Central memory CD8-positive, alpha-beta T cell (primary cell): ENCODE measurements at places on chromosomes 6 and 20.

DNA sequence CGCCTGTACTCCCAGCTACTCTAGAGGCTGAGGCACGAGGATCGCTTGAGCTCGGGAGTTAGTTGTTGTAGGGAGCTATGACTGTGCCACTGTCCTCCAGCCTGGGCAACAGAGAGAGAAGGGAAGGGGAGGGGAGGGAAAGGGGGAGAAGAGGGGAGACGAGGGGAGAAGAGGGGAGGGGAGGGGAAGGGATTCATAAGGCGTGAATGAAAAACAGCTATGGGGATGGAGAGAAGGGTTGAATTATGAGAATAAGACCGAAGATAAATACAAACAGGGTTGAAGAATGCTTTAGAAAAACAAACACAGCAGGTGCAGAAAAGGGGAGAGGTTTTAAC, 106.0 kb downstream of the TRIM27 start:
- H3K27me3 ChIP-seq: peaks cover 94% of the 10 kb centered on the region
- no peak for DNase-seq
- no peak overlapping the region for H3K4me3 ChIP-seq
- H3K4me1 ChIP-seq: peaks cover 9% of the 10 kb centered on the region
- H3K36me3 ChIP-seq: peaks cover 12% of the 10 kb centered on the region
- no peak overlapping the region for H3K27ac ChIP-seq

GRCh38 chr20:58146081-58146745, 82.2 kb downstream of the ANKRD60 start:
- H3K4me1 ChIP-seq: no peaks in the 10 kb centered on the region
- H3K36me3 ChIP-seq: no peaks in the 10 kb centered on the region
- DNase-seq: no peak
- H3K4me3 ChIP-seq: no peak overlapping the region

- peak overlapping the region; percentile 71 for H3K27ac ChIP-seq
- DNase-seq: no peak
- no peaks in the 10 kb centered on the region for H3K27me3 ChIP-seq
These were observed 118.1 kb downstream of the IRF4 start for GRCh38 chr6:509676-510075.

DNA sequence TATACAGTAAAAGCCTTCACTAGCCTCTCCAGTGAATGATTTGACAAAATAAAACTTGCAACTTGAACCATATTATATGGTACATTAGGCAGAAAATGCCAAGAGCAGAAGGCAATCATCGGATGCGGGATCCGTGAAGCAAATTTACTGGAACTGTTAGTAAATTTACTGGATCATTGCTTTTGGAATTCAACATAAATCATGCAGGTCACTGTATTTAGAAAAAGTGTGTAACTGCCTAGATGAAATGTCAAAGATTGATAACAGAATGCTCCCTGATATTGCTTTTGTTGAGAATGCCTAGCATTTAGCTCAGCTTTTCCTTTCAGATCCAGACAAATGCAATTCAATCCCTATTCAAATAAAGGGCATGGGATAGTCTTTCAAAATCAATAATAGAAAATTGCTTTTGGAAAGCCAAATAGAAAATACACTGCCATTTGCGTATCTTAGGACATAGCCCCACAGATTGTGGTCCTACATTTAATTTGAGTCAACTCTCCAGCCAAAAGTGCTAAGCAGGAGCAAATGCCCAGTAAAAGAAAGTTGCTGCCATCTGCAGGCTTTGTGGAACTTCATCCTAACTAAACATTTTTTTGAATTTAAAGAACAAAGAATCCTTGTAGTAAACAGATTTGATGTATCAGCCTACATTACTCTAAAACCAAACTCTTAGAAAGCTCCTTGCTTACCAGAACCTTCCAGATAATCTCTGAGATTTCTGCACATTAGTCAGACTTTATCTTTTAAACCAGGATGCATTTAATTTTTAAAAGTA, 109.5 kb upstream of the HSF2 start:
- no peaks in the 10 kb centered on the region for H3K27me3 ChIP-seq
- no peaks in the 10 kb centered on the region for H3K36me3 ChIP-seq
- no peak overlapping the region for H3K4me3 ChIP-seq
- no peak overlapping the region for H3K27ac ChIP-seq
- no peak for DNase-seq
- no peaks in the 10 kb centered on the region for H3K4me1 ChIP-seq

- no peak overlapping the region for H3K4me3 ChIP-seq
- H3K4me1 ChIP-seq: no peaks in the 10 kb centered on the region
- DNase-seq: no peak
- H3K36me3 ChIP-seq: peaks cover 4% of the 10 kb centered on the region
These were observed 368.1 kb downstream of the NRN1 start for GRCh38 chr6:5638666-5639065.

- no peak overlapping the region for H3K4me3 ChIP-seq
- H3K36me3 ChIP-seq: no peaks in the 10 kb centered on the region
- H3K27ac ChIP-seq: no peak overlapping the region
- no peaks in the 10 kb centered on the region for H3K4me1 ChIP-seq
- no peak for DNase-seq
- peaks cover 70% of the 10 kb centered on the region for H3K27me3 ChIP-seq
These were observed 6.2 kb upstream of the CYP24A1 start for GRCh38 chr20:54179946-54180345.

GRCh38 chr20:13930281-13930680, 60.1 kb downstream of the SEL1L2 start:
- no peaks in the 10 kb centered on the region for H3K36me3 ChIP-seq
- H3K27ac ChIP-seq: no peak overlapping the region
- H3K4me1 ChIP-seq: no peaks in the 10 kb centered on the region
- H3K27me3 ChIP-seq: no peaks in the 10 kb centered on the region
- no peak overlapping the region for H3K4me3 ChIP-seq

- H3K27me3 ChIP-seq: no peaks in the 10 kb centered on the region
- H3K4me1 ChIP-seq: peaks cover 35% of the 10 kb centered on the region
- H3K36me3 ChIP-seq: peaks cover 1% of the 10 kb centered on the region
- peak within 1 kb of the TSS; percentile 76 for H3K27ac ChIP-seq
- DNase-seq: no peak
These were observed at the start of gene HFE for GRCh38 chr6:26087284-26088115. TSS of gene HFE (plus strand) at chr6:26087429. CDS start at chr6:26087441, 12 bp downstream.

GRCh38 chr6:128413291-128413690, 107.1 kb downstream of the PTPRK start:
- DNase-seq: no peak
- H3K27ac ChIP-seq: no peak overlapping the region
- no peaks in the 10 kb centered on the region for H3K36me3 ChIP-seq
- no peaks in the 10 kb centered on the region for H3K4me1 ChIP-seq

- no peak for DNase-seq
- no peaks in the 10 kb centered on the region for H3K27me3 ChIP-seq
- H3K27ac ChIP-seq: peak overlapping the region; percentile 3
- no peak overlapping the region for H3K4me3 ChIP-seq
- H3K36me3 ChIP-seq: no peaks in the 10 kb centered on the region
- H3K4me1 ChIP-seq: peaks cover 20% of the 10 kb centered on the region
These were observed 76.3 kb downstream of the FARS2 start for GRCh38 chr6:5337573-5337972.

GRCh38 chr6:135675862-135676261, 175.6 kb upstream of the PDE7B start:
- no peaks in the 10 kb centered on the region for H3K4me1 ChIP-seq
- DNase-seq: peak; percentile 16
- H3K27ac ChIP-seq: no peak overlapping the region
- H3K36me3 ChIP-seq: no peaks in the 10 kb centered on the region
- H3K27me3 ChIP-seq: no peaks in the 10 kb centered on the region

DNA sequence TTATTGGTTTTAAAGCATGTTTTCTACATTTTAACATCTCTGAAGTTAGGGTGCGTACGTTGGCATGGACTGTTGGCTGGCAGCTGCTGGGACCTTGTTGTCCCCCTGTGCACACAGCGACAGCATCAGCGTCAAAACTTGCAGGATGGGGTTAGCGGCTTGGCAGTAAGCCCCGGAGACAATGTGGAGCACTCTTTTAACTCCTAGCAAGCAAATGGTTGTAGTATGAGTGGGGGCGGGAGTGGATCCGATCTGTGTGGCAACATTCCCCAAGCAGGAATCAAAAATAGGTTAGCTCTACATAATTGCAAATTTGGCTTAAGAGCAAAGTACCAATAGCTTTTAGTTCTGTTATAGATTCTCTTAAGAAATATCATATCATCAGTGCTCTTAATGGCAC, 70.1 kb downstream of the NRN1 start:
- no peak for DNase-seq
- no peaks in the 10 kb centered on the region for H3K36me3 ChIP-seq
- no peak overlapping the region for H3K27ac ChIP-seq
- H3K4me1 ChIP-seq: no peaks in the 10 kb centered on the region
- no peak overlapping the region for H3K4me3 ChIP-seq
- H3K27me3 ChIP-seq: peaks cover 49% of the 10 kb centered on the region

- H3K36me3 ChIP-seq: no peaks in the 10 kb centered on the region
- no peak overlapping the region for H3K27ac ChIP-seq
- DNase-seq: no peak
- no peaks in the 10 kb centered on the region for H3K27me3 ChIP-seq
These were observed 8.7 kb downstream of the REPS1 start for GRCh38 chr6:138979365-138979764.

GRCh38 chr6:17460862-17461261, 67.5 kb downstream of the CAP2 start:
- H3K27me3 ChIP-seq: peaks cover 48% of the 10 kb centered on the region
- no peaks in the 10 kb centered on the region for H3K4me1 ChIP-seq
- no peak overlapping the region for H3K27ac ChIP-seq
- H3K4me3 ChIP-seq: no peak overlapping the region
- no peak for DNase-seq
- H3K36me3 ChIP-seq: no peaks in the 10 kb centered on the region

DNA sequence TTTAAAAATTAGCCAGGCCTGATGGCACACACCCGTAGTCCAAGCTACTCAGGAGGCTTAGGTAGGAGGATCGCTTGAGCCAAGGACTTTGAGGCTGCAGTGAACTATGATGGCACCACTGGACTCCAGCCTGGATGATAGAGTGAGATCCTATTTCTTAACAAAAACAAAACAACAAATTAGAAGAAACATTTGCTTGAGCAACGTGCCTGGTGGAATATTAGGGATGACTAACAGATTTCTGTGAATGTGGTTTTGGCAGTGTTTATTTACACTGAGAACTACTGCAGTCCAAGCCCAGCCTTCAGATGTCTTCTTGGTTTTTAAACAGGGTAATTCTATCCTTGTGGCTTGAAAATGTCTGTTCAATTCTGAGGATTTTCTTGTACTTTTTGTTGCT, 9.2 kb downstream of the PPP1R3G start:
- no peak overlapping the region for H3K27ac ChIP-seq
- no peak overlapping the region for H3K4me3 ChIP-seq
- peaks cover 5% of the 10 kb centered on the region for H3K4me1 ChIP-seq
- peaks cover 20% of the 10 kb centered on the region for H3K27me3 ChIP-seq

GRCh38 chr20:57844626-57845596, 135.1 kb upstream of the PMEPA1 start:
- H3K27me3 ChIP-seq: no peaks in the 10 kb centered on the region
- no peak overlapping the region for H3K4me3 ChIP-seq
- no peak for DNase-seq
- H3K4me1 ChIP-seq: peaks cover 5% of the 10 kb centered on the region
- H3K27ac ChIP-seq: no peak overlapping the region
- no peaks in the 10 kb centered on the region for H3K36me3 ChIP-seq

DNA sequence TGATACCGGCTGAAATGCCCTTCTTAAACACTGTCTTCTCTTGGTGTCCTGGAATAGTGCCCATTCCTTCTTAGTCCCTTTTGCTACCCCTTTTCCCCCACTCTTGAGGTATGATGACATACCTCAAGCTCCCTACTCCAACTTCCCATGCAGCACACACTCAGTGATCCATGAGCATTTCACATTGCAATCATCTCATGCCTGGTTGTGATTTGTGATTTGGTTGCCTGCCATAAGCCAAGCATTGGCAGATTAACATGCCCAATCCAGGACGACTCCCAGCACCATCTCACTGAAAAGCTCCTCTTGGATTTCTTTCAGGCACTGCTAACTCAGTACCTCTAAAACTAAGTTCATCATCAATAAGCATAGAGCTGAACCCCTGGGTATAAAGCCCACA, 14.7 kb upstream of the PTPRA start:
- H3K27me3 ChIP-seq: no peaks in the 10 kb centered on the region
- peaks cover 9% of the 10 kb centered on the region for H3K36me3 ChIP-seq
- peaks cover 6% of the 10 kb centered on the region for H3K4me1 ChIP-seq
- H3K4me3 ChIP-seq: no peak overlapping the region
- no peak for DNase-seq
- no peak overlapping the region for H3K27ac ChIP-seq

DNA sequence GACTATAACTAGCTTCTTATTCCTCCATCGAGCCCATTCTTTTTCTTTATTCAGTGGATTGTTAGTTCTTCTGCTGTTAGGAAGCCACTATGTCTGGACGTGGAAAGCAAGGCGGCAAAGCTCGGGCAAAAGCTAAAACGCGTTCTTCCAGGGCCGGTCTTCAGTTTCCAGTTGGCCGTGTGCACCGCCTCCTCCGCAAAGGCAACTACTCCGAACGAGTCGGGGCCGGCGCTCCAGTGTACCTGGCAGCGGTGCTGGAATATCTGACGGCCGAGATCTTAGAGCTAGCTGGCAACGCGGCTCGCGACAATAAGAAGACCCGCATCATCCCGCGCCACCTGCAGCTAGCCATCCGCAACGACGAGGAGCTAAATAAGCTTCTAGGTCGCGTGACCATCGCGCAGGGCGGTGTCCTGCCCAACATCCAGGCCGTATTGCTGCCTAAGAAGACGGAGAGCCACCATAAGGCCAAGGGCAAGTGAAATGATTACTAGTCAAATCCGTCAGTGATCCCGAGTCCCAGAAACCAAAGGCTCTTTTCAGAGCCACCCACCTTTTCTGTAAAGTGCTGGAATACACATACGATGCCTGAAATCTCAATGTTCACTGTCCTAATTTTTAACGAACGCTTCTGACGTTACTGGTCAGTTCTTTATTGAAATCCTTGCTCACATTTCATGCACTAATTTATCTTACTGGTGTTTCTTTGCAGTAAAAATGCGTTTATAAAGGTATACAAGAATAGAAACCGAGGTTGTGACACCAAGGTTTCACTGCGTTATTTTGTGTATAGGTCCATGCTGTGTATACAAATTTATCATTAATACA, 129.9 kb downstream of the HFE start:
- H3K36me3 ChIP-seq: no peaks in the 10 kb centered on the region
- H3K27ac ChIP-seq: no peak overlapping the region
- no peak overlapping the region for H3K4me3 ChIP-seq
- H3K27me3 ChIP-seq: no peaks in the 10 kb centered on the region

GRCh38 chr6:106556368-106556960, 72.8 kb downstream of the RTN4IP1 start:
- no peak for DNase-seq
- H3K27ac ChIP-seq: no peak overlapping the region
- H3K4me3 ChIP-seq: no peak overlapping the region
- peaks cover 78% of the 10 kb centered on the region for H3K36me3 ChIP-seq
- no peaks in the 10 kb centered on the region for H3K27me3 ChIP-seq

- peaks cover 35% of the 10 kb centered on the region for H3K4me1 ChIP-seq
- H3K4me3 ChIP-seq: peak overlapping the region; percentile 72
- no peaks in the 10 kb centered on the region for H3K27me3 ChIP-seq
- H3K36me3 ChIP-seq: peaks cover 8% of the 10 kb centered on the region
- DNase-seq: peak; percentile 58
These were observed 49.6 kb upstream of the ZNF217 start for GRCh38 chr20:53643031-53643832.
